ENCODE measurements at places on chromosomes 16 and 17. TPM values are rescaled to one million over a fixed set of nuclear protein-coding genes. Genes with fewer than 3 reads are reported as not detected.

The CIBAR2 gene
- total RNA-seq = not detected

The ICAM2 gene
- 44.0 TPM for total RNA-seq

The SMIM5 gene
- not detected for total RNA-seq

The CACNG4 gene
- total RNA-seq = not detected

The TPSD1 gene
- not detected for total RNA-seq

The DEXI gene
- total RNA-seq = 45.4 TPM

The TLCD2 gene
- total RNA-seq = 3.6 TPM

The RAMP2 gene
- 0.19 TPM for total RNA-seq

The CTRB1 gene
- total RNA-seq = not detected

The ZNF205 gene
- total RNA-seq = 13.6 TPM

The SEPTIN1 gene
- total RNA-seq = 0.06 TPM

The METTL16 gene
- 10.4 TPM for total RNA-seq

The CDH8 gene
- 0.12 TPM for total RNA-seq

The ANKFN1 gene
- 0.26 TPM for total RNA-seq

The USP43 gene
- 0.06 TPM for total RNA-seq

The MYH1 gene
- not detected for total RNA-seq

The KCNJ18 gene
- not detected for total RNA-seq

The CCDC78 gene
- total RNA-seq = 0.79 TPM

The ARL5C gene
- total RNA-seq = under 0.01 TPM

The CACNA1H gene
- total RNA-seq = 2.1 TPM

The NPTX1 gene
- total RNA-seq = 163 TPM

The RCVRN gene
- total RNA-seq = not detected

Measured in aortic smooth muscle cell (primary cell).